Stimulated activated CD4-positive, alpha-beta T cell treated with anti-CD3 and anti-CD28 coated beads, Interleukin-15, amount 100 ng/mL, for 1 hour (primary cell): ENCODE measurements at places on chromosomes 12 and 14.

DNA sequence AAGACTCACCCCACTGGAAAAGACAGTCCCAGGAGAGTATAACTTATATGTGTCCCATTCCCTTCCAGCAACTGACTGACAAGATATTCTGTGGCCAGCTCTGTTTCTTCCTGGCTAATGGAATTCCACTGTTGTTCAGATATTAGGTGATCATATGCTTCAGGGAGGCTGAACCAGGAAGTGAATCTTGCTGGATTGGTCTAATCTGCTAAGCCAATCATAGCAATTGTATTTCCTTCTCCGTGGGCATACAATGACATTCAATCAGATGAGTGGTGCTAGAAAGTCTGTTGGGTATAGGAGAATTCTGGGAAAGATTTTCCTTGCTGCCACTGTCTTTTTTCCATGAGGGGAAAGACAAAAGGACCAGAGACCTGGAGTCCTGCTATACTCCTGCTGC, 12.1 kb downstream of the PYGL start:
- no peak for DNase-seq

DNA sequence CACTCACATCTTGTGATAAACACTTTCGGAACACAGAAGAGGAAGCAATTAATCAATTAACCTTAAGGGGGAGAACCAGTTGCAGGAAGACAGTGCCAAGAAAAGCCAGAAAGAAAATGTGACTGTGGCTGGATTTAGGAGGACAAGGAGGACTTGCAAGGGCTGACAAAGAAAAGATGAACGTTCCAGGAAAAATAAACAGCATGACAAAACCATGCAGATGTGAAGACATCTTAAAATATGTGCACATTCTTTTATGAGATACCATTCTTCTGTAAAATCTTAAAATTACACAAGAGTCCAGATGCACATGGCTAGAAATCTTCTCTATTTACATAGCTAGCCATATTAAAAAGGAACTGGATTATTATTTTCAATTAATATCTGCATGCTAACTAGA, 33.4 kb downstream of the KITLG start:
- no peak for DNase-seq

DNA sequence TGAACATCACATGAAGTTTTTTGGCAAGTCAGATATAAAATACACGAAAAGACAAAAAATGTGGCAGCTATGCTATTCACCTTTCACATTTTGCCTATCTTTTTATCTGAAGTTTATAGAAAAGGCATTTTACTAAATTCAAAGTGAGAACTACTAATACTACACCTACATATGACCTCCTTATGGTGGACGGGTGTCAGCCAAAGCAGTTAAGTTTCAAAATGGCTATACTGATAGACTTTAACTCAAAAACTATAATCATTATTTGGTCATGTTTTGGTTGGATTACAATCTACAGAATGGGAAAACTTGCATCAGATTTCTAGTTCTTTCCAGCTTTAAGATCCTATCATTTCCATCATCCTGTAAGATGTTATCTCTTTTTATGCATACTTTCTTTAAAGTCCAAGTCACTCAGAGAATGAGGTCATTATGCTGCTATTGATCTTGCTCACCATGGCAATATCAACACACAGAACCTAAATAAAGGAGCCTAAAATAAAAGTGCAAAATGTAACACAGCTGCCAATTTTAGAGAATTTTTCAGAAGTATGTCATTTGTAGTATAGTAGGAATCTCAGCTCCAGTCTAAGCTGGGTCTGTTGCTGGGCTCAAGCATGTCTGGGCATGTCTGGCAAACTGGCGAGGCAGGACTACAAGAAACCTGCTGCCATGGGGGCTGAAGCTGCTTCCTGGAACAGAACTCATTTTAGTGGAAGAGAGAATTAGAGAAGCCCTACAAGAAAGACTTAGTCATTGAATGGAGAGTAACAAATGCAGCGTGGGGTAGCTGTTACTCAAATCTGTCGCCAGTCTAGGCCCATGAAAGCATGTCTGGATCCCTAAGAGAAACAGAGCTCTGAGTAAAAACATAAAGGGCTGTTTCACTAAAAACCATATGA, 7.6 kb upstream of the AEBP2 start:
- DNase-seq, result no peak

- DNase-seq, result no peak
Measured at GRCh38 chr14:90629471-90629870, 186.8 kb downstream of the TTC7B start.

- DNase-seq, result no peak
Measured at GRCh38 chr12:52089491-52089890, 10.0 kb downstream of the SMIM41 start.

DNA sequence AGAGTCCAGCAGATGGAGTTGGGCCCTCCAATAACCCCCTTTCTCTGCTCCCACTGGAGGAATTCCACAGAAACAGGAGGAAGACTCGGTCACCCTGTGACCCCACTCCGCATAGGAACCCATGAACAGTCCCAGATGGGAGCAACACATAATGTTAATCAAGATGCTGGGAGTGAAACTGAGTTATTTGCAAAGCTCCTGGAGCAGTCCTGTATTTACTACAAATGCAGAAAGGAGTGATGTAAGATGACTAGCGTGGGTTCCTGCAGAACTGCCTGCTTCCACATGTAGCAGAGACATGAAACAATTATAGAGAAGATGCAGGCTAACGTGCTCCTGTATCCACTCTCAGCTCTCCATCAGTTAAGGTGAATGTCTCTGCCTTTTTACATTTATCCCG, 274.7 kb downstream of the FOXN3 start:
- no peak for DNase-seq

DNA sequence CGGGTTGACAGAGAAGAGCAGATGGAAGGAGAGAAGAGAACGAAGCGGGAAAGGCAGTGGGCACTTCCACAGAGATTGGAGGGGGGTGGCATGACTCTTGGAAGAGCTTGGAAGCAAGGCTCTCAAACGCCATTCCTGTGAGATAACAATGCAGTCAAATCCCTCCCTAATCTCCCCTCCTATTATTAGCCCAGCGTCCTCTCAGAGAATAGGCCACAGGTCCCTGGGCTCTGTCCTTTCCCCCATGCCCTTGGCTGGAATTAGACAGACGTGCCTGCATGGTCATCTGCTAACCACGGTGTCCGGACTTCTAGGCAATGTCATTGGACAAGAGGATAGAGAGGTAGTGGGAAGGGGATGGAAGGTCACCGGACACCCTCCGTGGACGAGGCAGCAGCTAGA, 8.0 kb upstream of the MYH7 start:
- no peak for DNase-seq
